ENCODE measurements at places on chromosomes 16 and 17. TPM values are rescaled to one million over a fixed set of nuclear protein-coding genes. Genes with fewer than 3 reads are reported as not detected.

Gene PRPSAP1
- 28.2 TPM for total RNA-seq

Gene TNP2
- not detected for total RNA-seq

Gene OR1A1
- 0.09 TPM for total RNA-seq

Gene SMARCE1
- 80.8 TPM for total RNA-seq

Gene CCL14
- total RNA-seq, result not detected

Gene CDK12
- total RNA-seq, result 101 TPM

Gene GPRC5B
- 1.3 TPM for total RNA-seq

Gene TBC1D3B
- 13.7 TPM for total RNA-seq

Gene KRTAP4-6
- not detected for total RNA-seq

Gene MAP3K3
- total RNA-seq, result 71.0 TPM

Gene PLEKHG4
- 25.9 TPM for total RNA-seq

Gene ZNF597
- 4.3 TPM for total RNA-seq

Gene MPV17L
- total RNA-seq, result not detected

Gene KRT13
- not detected for total RNA-seq

Gene TRIM47
- 24.6 TPM for total RNA-seq

Gene MYH11
- total RNA-seq, result not detected

Gene HAP1
- total RNA-seq, result not detected

Gene TRIM37
- 17.9 TPM for total RNA-seq

Gene BRIP1
- 3.5 TPM for total RNA-seq

Gene GRIN2A
- total RNA-seq, result not detected

Gene ORMDL3
- total RNA-seq, result 116 TPM

Gene SALL1
- total RNA-seq, result not detected

Gene KRT33B
- not detected for total RNA-seq

Gene NIP7
- total RNA-seq, result 32.9 TPM

Data from T-cell (primary cell).